Hypothalamus (tissue), 51 donors: ENCODE measurements at places on chromosomes 3 and 15.

DNA sequence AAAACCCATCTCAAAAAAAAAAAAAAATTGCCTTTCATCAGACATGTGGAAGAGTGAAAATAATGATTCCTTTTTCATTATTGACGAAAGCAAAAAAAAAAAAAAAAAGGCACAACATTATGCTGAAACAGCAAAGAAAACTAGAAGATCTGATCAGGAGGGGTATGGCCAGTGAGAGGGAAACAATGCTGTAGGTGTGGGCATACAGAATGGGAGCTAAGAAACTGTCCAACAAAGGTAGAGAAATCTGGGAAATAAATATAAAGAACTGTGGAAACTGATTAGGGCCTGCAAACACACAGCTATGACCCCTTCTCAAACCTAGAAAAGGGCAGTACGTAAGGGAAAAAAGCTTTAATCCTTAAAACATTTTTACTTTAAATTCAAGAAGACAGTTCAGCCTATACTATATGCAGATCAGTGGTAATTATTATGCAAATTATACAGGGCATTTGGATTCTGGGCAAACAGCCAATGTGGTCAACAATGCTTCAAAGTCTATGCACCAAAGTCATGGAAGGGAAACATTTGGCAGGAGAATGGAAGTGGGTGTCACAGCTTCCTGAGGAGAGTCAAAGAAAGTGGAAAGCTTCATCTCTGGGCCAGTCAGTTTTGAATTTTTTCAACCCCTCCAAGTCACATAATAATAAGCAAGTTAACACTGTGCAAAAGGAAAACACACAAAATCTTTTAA is 68.3 kb upstream of the SLC12A8 start:
- DNase-seq = no peak

DNA sequence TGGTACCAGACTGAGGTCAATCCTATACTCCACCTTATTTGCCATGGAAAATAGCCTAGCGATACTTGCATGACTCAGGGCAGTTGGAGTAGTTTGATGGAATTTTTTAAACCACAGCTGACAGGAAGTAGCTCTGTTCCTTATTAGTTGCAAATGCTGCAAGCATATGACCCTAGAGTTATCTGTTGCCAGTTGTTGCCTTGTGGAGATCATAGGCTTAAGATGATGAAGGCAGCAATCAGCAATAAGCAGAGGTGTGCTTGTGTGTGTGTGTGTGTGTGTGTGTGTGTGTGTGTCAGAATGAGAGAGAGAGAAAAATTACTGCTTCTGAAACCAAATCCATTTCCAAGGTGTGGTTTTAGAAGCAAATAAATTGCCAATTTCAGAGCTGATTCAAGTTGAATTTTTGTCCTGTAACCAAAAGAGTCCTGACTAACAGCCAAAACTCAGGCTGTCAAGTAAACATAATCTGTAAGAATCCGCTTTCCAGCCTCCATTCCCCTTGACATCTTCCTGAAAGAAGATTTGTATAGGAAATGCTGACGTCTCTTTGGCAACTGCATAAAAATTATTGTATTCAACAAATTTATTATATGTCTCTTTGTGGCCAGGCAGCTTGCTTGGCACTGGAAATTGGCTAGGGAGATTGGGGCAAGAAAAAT is 141.2 kb downstream of the SERPINI1 start:
- no peak for DNase-seq

GRCh38 chr3:15839568-15839967 is 41.8 kb upstream of the ANKRD28 start:
- no peak for DNase-seq

- no peak for DNase-seq
Observed at GRCh38 chr3:157160658-157161424, 894 bp upstream of the CCNL1 start.

- no peak for DNase-seq
Observed at GRCh38 chr3:148289159-148289558, 408.5 kb upstream of the AGTR1 start.

- no peak for DNase-seq
Observed at GRCh38 chr15:45665261-45665660, 30.4 kb downstream of the SQOR start.

DNA sequence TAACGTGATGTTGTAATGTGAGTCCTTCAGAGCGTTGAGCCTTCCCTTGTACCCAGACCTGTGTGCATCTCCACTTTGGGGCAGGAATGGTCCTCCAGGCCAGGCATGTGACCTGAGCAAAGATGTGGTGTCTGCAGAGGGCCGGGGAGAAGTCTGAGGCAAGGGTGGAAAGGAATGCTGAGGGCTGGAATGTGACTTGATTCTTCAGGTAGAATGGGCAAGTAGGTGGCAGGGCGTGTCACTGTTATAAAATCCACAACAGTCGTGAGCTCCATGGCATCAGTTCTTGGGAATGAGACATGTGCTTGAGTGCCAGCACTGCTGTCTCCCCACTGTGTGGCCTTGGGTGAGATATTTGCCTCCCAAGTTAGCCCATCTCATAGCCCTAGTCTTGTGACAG is 24.0 kb upstream of the BSN start:
- DNase-seq = no peak

DNA sequence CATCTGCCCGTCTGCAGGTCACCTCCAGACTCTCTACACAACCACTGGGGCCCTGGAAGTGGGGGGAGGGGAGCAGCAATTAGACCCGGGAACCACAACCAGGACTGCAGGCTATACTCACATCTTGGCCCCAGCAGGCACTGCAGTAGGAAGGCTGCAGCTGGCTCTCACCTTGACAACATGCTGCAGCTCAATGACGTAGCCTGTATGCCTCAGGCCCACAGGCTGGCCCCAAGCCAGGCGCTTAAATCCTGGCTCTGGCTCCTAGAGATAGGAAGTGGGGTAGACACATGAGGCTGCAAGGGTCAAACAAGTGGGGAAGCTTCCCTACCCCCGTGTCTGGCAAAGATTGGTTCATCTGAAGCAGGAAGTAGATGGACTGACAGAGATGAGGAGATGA is 4.6 kb upstream of the QRICH1 start:
- no peak for DNase-seq

DNA sequence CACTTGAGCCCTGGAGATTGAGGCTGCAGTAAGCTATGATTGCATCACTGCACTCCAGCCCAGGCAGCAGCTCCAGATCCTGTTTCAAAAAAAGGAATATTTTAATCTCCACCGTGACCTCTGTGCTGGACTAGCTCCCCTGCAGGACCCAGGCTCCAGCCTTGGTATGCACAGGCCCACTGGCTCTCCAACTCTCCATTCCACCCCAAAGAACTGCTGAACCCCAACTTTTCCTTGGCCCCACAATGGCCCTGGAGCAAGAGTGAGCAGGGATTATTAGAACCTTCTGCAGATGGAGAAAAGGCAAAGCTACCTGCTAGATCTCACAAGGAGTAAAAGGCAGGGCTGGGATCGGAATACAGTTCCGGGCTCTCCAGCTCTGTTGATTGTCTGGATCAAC is 32.8 kb upstream of the SFMBT1 start:
- DNase-seq = no peak

- no peak for DNase-seq
Observed at GRCh38 chr3:195260280-195260905, 10.6 kb downstream of the XXYLT1 start.

DNA sequence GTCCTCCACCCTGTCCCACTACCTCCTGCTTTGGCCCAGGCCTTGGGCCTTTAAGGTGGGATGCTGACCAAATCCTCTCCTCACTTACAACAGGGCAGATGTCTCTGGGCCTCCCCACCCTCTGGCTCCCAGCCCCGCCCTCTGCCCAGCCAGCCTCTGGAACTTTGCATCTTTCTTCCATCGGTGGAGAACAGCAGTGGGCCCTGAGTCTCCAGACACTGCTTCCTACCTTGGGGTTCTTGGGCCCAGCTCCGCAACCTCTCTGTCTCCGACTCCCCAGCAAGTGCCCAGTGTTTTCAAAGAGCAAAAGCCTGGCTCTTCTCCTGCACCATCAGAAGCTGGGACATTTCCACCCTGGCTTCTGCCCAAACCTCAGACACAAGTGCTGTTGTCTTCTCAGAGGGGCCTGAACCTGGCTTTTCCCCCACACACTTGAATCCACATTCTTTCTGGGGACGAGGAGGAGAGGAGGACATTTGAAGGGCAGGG is 33.1 kb downstream of the MRAS start:
- DNase-seq = peak; percentile 45

GRCh38 chr15:62026487-62027262 is 33.6 kb downstream of the VPS13C start:
- no peak for DNase-seq

DNA sequence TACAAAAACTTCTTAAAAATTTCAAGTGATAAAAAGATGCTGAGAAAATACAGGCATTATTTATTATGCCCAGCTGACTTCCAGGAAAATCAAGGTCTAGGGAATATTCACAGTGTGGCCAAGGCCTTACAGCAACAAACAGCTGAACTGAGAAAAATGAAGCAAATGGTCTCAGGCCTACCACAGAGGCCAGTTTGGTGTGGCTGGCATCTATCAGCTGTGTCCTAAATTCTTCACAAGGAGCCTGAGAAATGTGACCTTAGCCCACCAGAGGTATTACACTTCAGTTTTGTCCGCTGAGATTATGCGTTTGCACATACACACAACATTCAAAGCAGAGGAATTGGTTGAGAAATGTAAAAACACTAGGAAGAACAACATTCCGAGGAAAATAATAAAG is 77.4 kb downstream of the ANP32A start:
- DNase-seq = no peak
